ENCODE measurements at places on chromosomes 5 and 9.

- no peak for DNase-seq
- H3K4me1 ChIP-seq = peaks cover 7% of the 10 kb centered on the region
- no peak overlapping the region for H3K4me3 ChIP-seq
- H3K36me3 ChIP-seq = no peaks in the 10 kb centered on the region
- H3K27me3 ChIP-seq = no peaks in the 10 kb centered on the region
Measured at GRCh38 chr5:139788294-139788910, 7.2 kb upstream of the PSD2 start.

- no peaks in the 10 kb centered on the region for H3K4me1 ChIP-seq
- no peak overlapping the region for H3K27ac ChIP-seq
- no peak for DNase-seq
- H3K27me3 ChIP-seq = no peaks in the 10 kb centered on the region
- no peaks in the 10 kb centered on the region for H3K36me3 ChIP-seq
- H3K4me3 ChIP-seq = no peak overlapping the region
Measured at GRCh38 chr9:33659921-33660320, 135.4 kb upstream of the PRSS3 start.

GRCh38 chr9:116087751-116088194, 65.8 kb upstream of the PAPPA start:
- H3K36me3 ChIP-seq = no peaks in the 10 kb centered on the region
- no peaks in the 10 kb centered on the region for H3K27me3 ChIP-seq
- H3K4me1 ChIP-seq = peaks cover 16% of the 10 kb centered on the region
- peak overlapping the region; percentile 3 for H3K27ac ChIP-seq
- no peak for DNase-seq

DNA sequence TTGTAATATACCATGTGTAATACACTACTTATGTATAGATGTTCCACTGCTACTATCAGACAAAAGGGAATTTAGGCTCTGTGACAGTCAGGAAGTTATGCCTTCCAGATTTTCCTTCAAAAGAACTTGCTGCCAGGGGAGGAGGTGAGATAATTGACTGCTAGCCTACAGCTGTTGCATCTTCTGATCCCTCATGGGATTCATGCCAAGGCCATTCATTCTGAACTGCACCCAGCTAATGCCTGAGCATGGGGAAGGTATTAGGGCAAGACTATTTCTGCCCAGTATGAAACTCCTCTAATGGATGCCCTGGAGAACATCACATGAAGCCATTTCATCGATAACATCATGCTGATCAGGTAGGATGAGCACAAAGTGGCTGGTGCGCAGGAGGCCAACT, 746.5 kb upstream of the ZNF608 start:
- no peak for DNase-seq
- H3K27me3 ChIP-seq = no peaks in the 10 kb centered on the region
- no peaks in the 10 kb centered on the region for H3K36me3 ChIP-seq
- peaks cover 6% of the 10 kb centered on the region for H3K4me1 ChIP-seq

- H3K4me1 ChIP-seq = peaks cover 21% of the 10 kb centered on the region
- H3K4me3 ChIP-seq = peak overlapping the region; percentile 29
- no peaks in the 10 kb centered on the region for H3K27me3 ChIP-seq
- H3K36me3 ChIP-seq = peaks cover under 1% of the 10 kb centered on the region
- no peak overlapping the region for H3K27ac ChIP-seq
- DNase-seq = no peak
Measured at GRCh38 chr5:115838885-115839518, 2.4 kb downstream of the ATG12 start.

DNA sequence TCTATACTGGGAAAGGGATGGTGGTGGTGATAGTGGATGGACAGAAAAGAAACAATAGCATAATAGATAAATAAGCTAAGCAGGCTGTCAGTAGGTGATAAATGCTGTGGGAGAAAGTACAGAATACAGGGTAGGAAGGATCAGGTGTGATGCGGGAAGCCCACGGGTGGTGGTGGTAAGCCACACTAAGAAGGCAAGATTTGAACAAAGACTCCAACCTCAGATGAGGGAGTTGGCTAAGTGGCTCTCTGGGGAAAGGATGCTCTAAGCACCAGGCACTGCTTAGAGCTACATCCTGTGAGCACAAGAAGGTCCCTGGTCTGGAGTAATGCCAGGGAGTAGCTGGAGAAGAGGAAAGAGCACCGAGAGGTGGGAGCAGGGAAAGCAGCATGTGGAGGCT, 151.6 kb upstream of the KLF9 start:
- H3K4me1 ChIP-seq = peaks cover 7% of the 10 kb centered on the region
- H3K27me3 ChIP-seq = no peaks in the 10 kb centered on the region
- DNase-seq = no peak
- no peak overlapping the region for H3K4me3 ChIP-seq
- H3K36me3 ChIP-seq = no peaks in the 10 kb centered on the region

DNA sequence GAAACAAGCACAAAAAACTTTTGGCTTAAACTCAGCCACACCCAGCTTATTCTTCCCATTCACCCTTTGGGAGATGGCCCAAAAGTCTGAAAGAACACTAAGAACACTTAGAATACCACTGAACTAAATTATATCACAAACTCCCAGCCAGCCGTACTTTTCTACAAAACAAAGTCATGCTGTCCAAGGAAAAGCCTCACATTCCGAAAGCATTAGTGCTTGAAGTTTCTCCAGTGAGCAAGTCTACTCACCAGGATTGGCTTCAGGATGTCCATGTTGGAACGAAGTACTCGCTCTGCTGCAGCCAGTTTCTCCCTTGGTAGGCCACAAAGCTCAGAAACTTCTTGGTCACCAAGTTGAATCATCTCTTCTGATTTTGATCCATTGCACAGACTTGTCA, 69.7 kb downstream of the ABCA1 start:
- DNase-seq = peak; percentile 50
- H3K4me3 ChIP-seq = no peak overlapping the region
- H3K27ac ChIP-seq = peak overlapping the region; percentile 25
- H3K36me3 ChIP-seq = peaks cover under 1% of the 10 kb centered on the region
- H3K4me1 ChIP-seq = peaks cover 47% of the 10 kb centered on the region

GRCh38 chr5:15877914-15878313, 301.7 kb downstream of the MARCHF11 start:
- no peak for DNase-seq
- no peak overlapping the region for H3K4me3 ChIP-seq
- H3K4me1 ChIP-seq = no peaks in the 10 kb centered on the region
- H3K36me3 ChIP-seq = no peaks in the 10 kb centered on the region

DNA sequence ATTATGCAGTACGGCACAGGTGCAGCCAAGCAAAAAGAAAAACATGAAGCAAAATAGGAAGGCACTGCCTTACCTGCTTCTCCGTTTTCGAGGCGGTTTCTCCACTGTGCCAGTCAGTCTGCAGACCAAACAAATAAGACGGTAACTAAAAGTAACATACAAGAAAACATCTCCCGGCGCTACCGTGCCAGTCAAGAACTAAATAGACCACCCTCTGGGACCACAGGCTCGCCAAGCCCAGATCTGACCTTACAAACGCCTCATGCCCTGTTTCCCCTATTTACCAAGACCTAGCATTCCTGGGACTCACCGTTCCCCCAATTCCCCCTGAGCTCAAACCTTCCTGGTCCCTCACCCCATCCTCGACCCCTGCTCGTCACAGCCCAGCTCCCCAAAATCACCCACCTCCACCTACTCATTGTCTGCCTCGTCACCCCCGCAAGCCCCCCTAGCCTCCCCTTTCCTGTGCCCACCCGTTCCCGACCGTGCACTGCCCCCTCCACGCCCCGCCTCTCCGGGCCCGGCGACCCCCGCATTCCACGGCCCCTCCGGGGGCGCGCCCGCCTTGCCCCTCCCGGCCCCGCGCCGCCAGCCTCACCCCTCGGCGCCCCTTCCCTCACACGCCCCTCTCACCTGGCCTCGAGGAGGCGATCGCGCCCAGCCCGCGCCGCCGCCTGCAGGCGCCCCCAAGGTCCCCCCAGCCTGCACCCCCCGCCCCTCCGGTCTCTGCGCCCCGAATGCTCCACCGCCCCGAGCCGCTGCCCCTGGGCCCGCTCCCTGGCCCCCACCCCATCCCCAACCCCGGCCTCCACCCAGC, 560 bp downstream of the SCAI start:
- no peaks in the 10 kb centered on the region for H3K27me3 ChIP-seq
- peaks cover 10% of the 10 kb centered on the region for H3K4me1 ChIP-seq
- no peaks in the 10 kb centered on the region for H3K36me3 ChIP-seq
- H3K4me3 ChIP-seq = peak overlapping the region; percentile 48

- no peak for DNase-seq
- H3K4me1 ChIP-seq = no peaks in the 10 kb centered on the region
- H3K36me3 ChIP-seq = peaks cover 2% of the 10 kb centered on the region
- H3K4me3 ChIP-seq = no peak overlapping the region
- no peaks in the 10 kb centered on the region for H3K27me3 ChIP-seq
- H3K27ac ChIP-seq = no peak overlapping the region
Measured at GRCh38 chr5:119476341-119476740, 24.0 kb downstream of the HSD17B4 start.

GRCh38 chr9:89497978-89498851, at the start of gene SEMA4D:
Gene SEMA4D, minus strand, starts transcription at chr9:89498113. Its CDS starts 92,657 bp downstream, at chr9:89405456.
- H3K4me3 ChIP-seq = peak within 1 kb of the TSS; percentile 27
- no peaks in the 10 kb centered on the region for H3K36me3 ChIP-seq
- H3K27me3 ChIP-seq = peaks cover 12% of the 10 kb centered on the region
- no peak for DNase-seq
- no peak within 1 kb of the TSS for H3K27ac ChIP-seq

- no peaks in the 10 kb centered on the region for H3K27me3 ChIP-seq
- no peaks in the 10 kb centered on the region for H3K4me1 ChIP-seq
- no peak for DNase-seq
- H3K27ac ChIP-seq = no peak overlapping the region
- no peak overlapping the region for H3K4me3 ChIP-seq
- no peaks in the 10 kb centered on the region for H3K36me3 ChIP-seq
Measured at GRCh38 chr5:153807801-153808200, 230.9 kb downstream of the FAM114A2 start.

- H3K27ac ChIP-seq = no peak overlapping the region
- H3K4me1 ChIP-seq = no peaks in the 10 kb centered on the region
- H3K36me3 ChIP-seq = no peaks in the 10 kb centered on the region
- DNase-seq = no peak
Measured at GRCh38 chr5:135195270-135195608, 161.2 kb upstream of the PITX1 start.

DNA sequence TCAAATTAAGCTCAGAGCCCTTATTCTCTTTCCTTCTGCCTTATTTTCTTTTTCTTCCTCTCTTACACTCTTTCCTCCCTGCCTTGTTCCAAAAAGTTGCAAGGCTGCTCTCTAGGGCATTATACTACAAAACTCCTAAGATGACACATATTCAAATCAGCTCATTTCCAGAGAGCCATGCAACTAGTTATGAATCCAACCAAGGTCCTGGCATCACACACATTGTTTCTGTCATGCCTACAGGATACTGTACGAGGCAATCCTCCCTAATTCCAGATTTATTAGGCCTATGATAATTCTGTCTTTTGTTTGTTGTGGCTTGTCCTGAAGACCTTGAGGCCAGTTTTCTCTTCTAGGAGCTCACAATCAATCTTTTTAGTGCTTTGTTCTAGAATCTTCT, 87.0 kb upstream of the TBCA start:
- no peak for DNase-seq
- peaks cover 6% of the 10 kb centered on the region for H3K27me3 ChIP-seq
- no peak overlapping the region for H3K4me3 ChIP-seq
- no peak overlapping the region for H3K27ac ChIP-seq

- H3K4me3 ChIP-seq = no peak overlapping the region
- peaks cover 8% of the 10 kb centered on the region for H3K4me1 ChIP-seq
- H3K36me3 ChIP-seq = no peaks in the 10 kb centered on the region
- peak overlapping the region; percentile 4 for H3K27ac ChIP-seq
Measured at GRCh38 chr5:57067597-57067924, 106.3 kb upstream of the GPBP1 start.

DNA sequence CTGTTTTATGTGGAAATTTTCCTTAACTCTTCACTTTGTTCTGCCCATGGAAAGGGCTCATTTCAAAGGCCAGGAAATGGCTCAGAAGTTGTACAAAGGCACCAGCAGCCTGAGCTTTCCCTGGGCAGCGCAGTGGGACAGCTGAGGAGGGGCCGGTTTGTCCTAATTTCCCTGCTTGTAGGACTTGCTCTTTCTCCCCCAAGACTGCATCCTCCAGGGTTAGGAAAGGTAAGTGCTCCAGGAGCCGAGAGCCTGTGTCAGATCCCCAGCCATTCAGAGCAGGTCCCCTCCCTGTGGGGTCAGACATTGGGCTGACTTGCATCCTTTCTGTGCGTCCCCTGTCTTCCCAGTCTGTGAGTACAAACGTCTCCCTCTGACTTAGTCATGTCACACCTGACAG, 43.5 kb downstream of the AGXT2 start:
- no peak overlapping the region for H3K27ac ChIP-seq
- no peaks in the 10 kb centered on the region for H3K36me3 ChIP-seq
- H3K4me3 ChIP-seq = no peak overlapping the region
- no peak for DNase-seq

- H3K36me3 ChIP-seq = no peaks in the 10 kb centered on the region
- no peak overlapping the region for H3K27ac ChIP-seq
- no peak for DNase-seq
- no peaks in the 10 kb centered on the region for H3K27me3 ChIP-seq
- H3K4me3 ChIP-seq = no peak overlapping the region
Measured at GRCh38 chr5:19264821-19265220, 723.2 kb downstream of the CDH18 start.

DNA sequence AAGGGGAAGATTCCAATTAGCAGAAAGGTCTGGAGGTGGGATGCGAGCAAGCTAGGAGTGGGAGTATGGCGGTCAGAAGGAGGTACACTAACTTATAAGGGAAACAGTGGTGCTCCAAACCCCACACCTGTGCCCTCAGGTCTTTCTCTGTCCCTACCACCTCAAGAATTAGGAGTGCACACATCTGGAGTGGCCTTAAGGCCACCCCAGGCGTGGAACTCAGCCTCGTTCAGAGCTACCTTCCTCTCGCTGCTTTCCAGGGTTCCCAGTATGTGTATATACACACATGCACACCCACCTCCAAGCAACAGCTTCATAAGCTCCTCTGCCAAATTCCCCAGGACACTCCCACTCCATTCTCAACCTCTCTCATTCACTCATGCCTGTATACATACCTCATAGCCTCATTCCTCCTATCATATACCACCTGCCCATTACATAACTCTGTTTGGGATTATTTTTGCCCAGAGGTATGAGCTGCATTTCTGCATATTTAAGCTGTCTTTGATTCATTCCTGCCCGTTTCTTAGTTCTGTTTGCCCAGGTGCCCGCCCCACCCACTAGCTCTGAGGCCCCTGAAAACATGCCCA, 118.7 kb downstream of the PSD2 start:
- no peak overlapping the region for H3K4me3 ChIP-seq
- no peak overlapping the region for H3K27ac ChIP-seq
- H3K27me3 ChIP-seq = peaks cover 4% of the 10 kb centered on the region
- no peaks in the 10 kb centered on the region for H3K36me3 ChIP-seq
- DNase-seq = peak; percentile 17
- peaks cover 27% of the 10 kb centered on the region for H3K4me1 ChIP-seq

GRCh38 chr5:139687656-139688055, 39.5 kb downstream of the CXXC5 start:
- DNase-seq = no peak
- H3K4me1 ChIP-seq = no peaks in the 10 kb centered on the region
- H3K27ac ChIP-seq = no peak overlapping the region
- no peaks in the 10 kb centered on the region for H3K36me3 ChIP-seq
- no peak overlapping the region for H3K4me3 ChIP-seq
- H3K27me3 ChIP-seq = no peaks in the 10 kb centered on the region

- H3K4me1 ChIP-seq = peaks cover 42% of the 10 kb centered on the region
- H3K27ac ChIP-seq = peak overlapping the region; percentile 2
Measured at GRCh38 chr9:34987160-34987901, 2.2 kb upstream of the DNAJB5 start.

Data from keratinocyte (primary cell).